ENCODE measurements at places on chromosomes 3 and 15.

DNA sequence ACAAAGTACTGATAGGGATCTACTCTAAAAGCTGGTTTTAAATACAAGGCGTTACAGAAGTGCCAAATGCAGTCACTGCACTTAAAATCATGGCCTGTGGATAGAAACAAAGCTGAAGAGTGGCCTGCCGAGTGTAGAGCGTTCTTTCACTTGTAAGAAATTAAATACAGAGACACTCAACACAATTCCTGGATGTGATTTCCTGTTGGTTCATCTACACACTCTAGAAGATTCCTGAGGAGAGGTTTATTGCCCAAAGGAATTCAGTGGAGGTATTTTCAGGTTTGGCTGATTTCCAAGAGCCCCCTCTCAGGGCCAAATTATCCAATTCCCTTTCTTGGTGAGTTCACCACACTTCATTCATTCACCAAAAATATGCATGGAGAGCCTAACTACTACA, 200.3 kb upstream of the IL12A start:
- DNase-seq, result no peak

- DNase-seq, result no peak
Measured at GRCh38 chr15:83767741-83768140, 113.8 kb downstream of the ADAMTSL3 start.

- peak; percentile 57 for DNase-seq
Measured at GRCh38 chr3:44993471-44994205, 17.6 kb downstream of the EXOSC7 start.

GRCh38 chr15:76135516-76135915, 75.7 kb downstream of the TMEM266 start:
- no peak for DNase-seq

DNA sequence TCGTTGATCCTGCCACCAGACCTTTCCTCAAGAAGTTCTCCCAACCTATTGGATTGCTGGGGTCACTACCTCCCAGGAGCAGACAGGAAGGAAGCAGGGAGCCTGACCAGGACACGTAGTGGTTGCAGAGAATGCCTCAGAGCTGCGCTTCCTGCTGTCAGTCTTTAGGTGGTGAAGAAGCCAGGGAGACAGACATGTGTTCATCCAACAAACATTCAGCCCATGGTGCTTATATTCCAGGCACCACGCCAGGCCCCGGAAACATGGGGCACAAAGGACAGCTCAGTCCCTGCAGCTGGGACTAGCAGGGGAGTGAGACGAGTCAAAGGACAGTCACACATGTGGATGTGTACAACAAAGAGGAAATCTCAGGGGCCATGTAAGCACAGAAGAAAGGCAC, 26.0 kb upstream of the CORO2B start:
- DNase-seq, result no peak

DNA sequence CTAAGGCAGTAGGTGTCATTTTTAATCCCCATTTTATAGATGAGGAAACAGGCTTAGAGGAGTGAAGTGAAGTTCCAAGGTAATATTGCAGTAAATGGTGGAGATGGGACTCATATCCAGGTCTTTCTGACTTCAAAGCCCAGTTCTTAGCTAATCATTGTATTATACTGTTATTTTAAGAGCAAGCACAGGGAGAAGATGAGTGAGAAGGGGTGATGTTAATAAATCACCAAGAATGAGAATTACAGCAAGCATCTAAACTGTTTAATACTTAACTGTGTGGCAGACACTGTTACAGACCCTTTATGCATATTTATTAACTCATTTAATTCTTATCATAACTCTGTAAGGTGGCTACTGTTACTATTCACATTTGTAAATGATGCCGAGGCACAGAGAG, 61.2 kb downstream of the VPS8 start:
- no peak for DNase-seq

GRCh38 chr3:124873226-124873625, 13.9 kb downstream of the ITGB5 start:
- DNase-seq, result no peak

DNA sequence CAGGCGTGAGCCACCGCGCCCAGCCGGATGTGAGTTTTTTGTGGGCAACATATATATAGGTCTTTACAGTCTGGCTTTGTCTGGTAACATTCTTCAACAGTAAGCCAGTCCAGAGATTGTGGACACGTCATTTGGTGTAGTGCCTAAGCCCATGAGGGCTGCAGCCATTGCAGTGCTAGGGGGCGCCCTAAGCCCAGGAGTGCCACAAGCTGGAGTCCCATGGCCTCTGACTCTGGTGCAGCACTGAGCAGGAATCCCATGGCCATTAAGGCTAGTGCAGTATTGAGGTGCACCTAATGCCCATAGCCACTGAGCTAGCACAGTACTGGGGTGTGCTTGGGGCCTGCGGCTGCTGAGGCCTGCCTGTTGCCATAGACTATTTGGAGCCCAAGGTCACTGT, 136.4 kb upstream of the NDN start:
- DNase-seq, result no peak

DNA sequence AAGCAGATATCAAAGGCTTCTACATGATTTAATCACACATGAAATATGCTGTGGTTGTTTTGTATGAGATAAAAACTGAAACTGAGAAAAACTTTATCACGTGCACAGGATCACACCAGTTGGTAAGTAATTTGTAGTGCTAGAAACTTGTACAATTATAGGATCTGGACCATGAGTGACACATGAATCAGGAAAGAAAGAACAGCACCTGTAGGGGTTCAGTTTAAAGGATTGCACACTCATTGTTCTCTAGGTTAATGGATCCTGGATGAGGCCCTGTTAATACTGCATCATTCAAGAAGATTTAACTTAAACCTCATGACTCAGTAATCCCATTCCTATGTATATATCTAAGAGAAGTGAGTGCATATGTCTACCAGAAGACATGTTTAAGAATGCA, 87.9 kb downstream of the STT3B start:
- DNase-seq, result no peak

GRCh38 chr3:101049532-101049931, 56.3 kb upstream of the ABI3BP start:
- no peak for DNase-seq

- DNase-seq, result no peak
Measured at GRCh38 chr3:32891365-32891764, 60.1 kb upstream of the CCR4 start.

GRCh38 chr15:34644851-34645250, 61.4 kb upstream of the GOLGA8B start:
- no peak for DNase-seq

GRCh38 chr15:74006774-74007639, 12.5 kb downstream of the PML start:
- DNase-seq, result no peak

DNA sequence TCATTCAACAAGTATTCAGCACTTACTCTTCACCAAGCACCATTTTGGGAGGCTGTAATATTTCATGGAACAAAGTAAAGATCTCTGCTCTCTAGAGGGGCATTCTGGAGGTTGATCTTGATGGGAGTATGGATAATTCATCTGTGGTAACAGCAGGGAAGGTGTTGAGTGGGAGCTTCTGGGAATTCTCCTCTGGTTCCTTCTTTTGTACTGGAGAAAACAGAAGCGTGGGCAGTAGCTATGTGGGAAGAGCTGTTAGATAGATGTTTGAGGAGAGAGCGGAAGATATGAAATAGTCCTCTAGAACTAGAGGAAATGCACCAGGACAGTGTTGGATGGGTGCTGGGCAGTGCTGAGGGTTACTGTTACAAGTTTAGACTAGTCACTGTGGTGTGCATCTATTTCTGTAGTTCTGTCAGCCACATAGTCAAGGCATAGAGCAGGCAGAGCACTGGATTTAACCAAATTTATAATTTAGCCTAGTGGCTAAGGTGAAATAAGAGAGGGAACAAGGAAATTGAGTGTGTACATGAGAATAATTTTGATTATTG, 9.6 kb downstream of the NMD3 start:
- DNase-seq, result no peak

DNA sequence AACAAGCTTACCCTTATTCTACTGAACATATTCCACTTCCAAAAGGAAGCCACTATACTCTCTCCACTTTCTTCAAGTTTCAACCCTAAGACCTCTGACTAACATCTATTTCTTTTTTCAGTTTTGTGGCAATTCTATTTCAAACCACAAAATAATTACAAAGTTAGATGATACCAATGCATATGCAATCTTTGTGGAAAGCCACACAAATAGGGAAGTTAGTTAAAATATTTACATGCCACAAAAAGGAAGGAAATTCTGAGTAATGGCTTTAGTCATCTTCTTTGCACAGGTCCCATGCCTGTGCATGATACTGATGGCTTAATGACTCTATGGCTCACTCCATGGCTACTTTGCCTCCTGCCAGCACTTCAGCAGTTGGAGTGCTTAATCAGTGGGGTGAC, 57.0 kb upstream of the MCTP2 start:
- peak; percentile 50 for DNase-seq

DNA sequence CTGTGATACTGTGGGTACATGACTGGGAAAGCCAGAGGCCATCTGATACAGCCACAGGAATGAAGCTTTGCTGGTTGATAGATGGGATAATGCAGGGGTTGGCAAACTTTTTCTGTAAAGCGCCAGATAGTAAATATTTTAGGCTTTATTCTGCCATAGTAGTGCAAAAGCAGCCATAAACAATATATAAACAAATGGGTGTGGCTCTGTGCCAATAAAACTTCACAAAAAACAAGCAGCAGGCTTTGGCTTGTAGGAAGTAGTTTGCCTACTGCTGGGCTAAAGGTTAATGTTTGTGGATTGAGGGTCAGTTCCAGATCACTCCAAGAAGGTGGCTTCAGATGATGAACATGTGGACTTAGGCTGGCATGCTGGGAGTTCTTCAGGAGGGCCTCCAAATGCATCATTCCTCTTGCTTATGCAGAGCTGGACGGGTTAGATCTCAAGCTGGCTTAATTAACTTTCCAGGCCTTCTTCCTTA, 305.7 kb downstream of the RPLP1 start:
- peak; percentile 13 for DNase-seq

- DNase-seq, result peak; percentile 47
Measured at GRCh38 chr3:186825294-186825821, 17.2 kb upstream of the ADIPOQ start.

DNA sequence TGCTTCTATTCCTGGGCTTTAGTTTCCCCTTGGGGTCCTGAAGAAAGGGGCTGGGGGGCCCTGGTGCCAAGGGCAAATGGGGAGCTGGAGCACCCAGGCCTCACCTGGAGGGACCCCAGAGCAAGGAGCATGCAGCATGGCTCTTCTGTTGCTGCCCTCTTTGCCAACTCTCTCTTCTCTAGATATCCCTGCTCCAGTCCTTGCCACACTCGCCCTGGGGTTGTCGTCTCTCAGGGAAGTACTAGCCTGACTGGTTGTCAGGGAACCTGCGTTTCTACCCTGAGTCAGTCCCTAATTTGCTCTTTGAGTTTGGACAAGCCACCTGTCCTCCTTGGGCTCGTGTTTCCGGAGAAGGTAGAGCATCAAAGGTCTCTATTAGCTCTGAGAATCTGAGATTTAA, 63.7 kb upstream of the UBE2Q2 start:
- no peak for DNase-seq

- DNase-seq, result no peak
Measured at GRCh38 chr3:57331078-57331610, 38.7 kb upstream of the ASB14 start.

DNA sequence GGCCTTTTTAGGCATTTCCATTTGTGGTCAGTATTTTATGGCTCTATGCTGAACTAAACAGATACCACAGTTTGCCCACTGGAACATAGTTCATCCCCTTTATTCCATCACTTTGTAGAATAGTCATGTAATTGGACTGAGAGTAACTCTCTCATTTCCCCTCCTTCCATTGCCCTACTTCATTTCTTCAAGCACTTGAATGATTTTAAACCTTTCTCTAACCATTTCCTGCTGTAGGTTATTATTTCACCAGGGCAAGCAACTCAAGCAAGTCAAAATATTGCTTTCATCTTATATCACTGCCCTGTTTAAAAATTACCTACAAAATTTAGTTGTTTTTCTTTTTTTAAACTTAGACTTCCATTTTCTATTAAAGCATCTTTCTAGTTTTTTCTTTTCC, 177.0 kb downstream of the RAP2B start:
- no peak for DNase-seq

GRCh38 chr15:73264881-73265280, 103.9 kb downstream of the HCN4 start:
- no peak for DNase-seq

DNA sequence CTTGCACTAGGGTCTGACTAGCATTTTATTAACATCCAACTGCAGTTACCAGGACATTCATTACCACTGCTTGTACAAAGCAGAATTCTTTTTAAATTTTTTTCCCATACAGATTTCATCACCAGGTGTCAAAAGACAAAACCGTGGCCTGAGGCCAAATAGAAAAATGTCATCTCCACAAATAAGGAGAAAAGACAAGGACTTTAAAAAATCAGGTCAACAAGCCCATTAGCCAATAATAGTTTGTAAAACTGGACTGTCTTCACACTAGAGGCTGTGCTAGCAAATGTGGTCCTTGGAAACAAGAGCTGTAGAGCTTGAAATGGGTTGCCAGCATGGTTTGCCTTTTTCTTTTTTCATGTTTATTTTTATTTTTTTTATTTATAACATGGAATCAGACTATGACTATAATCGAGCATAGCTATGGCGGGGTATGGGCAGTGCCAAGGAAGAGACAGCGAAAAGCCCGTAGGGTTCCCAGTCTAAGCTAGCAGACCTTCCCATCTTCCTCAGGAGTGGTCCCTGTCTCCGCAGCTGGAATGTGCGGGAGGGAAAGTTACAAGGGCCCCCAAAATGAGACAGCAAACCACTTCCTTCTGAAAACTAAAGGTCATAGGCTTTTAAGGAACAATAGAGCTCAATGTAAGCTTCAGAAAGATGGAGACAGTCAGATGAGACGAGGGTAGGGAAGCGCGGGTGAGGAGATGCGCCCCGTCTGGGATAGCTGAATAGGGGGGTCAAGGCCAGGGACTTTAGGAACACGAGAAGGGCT, 1.5 kb downstream of the PTPN9 start:
- DNase-seq, result no peak

- no peak for DNase-seq
Measured at GRCh38 chr3:28109829-28110228, 131.6 kb upstream of the CMC1 start.

DNA sequence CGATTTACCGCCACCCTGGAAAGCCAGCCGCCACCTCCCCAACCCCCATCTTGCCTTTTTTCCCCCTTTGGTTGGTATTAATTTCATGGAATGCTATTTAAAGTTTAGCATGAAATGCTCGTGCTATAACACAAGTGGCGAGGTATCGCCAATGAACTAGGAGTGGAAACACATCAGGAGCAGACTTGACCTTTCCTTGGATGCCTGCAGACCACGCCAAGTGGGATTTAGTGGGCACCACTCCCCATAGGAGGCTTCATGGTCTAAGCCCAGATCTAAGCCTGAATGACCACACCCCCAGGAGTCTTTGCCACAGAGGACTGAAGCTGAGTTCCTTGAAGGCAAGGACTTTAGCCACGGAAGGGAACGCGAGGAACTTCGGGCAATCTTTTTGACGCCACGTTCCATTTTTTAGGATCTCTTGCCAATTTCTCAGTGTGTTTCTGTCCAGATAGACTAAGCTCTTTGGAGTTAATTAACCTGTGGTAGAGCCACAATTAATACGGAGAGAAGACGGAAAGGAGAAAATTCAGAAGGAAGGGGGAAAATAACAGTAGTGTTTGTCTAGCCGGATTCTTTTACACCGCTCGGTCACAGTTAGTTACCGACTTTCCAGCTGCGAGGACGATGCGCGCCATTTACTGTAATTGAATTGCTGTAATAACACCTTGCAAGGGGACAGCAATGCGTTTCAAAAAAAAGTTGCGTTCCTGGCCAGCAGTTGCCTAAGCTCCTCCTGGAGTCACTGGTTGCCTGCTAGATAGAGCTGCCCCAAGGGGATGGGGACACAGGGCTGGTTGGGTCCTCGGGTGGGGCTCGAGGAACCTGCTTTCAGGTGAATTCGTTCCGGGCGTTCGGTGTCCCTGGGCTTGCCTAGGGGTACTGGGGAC, 37.1 kb downstream of the NR2F2 start:
- DNase-seq, result no peak
